T-helper 9 cell (primary cell): ENCODE measurements at places on chromosomes 6 and 20.

- no peak for DNase-seq
These were observed 2.5 kb upstream of the R3HDML start for GRCh38 chr20:44334306-44334705.

DNA sequence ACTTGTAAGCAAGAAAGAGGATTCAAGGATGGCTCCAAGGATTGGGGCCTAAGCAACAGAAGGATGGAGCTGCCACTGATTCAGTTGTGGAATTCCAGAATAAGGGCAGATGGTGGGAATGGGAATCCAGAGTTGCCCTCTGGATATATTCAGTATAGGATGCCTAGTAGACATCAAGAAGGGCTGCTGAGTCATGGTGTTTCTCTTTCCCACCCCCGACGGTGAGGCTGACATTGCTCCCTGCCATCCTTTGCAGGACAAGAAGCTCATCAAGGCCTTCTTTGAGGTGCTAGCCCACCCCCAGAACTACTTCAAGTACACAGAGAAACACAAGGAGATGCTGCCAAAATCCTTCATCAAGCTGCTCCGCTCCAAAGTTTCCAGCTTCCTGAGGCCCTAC is 11.2 kb upstream of the ZNF76 start:
- no peak for DNase-seq

- no peak for DNase-seq
These were observed 95.5 kb upstream of the VGLL2 start for GRCh38 chr6:117169781-117170281.

DNA sequence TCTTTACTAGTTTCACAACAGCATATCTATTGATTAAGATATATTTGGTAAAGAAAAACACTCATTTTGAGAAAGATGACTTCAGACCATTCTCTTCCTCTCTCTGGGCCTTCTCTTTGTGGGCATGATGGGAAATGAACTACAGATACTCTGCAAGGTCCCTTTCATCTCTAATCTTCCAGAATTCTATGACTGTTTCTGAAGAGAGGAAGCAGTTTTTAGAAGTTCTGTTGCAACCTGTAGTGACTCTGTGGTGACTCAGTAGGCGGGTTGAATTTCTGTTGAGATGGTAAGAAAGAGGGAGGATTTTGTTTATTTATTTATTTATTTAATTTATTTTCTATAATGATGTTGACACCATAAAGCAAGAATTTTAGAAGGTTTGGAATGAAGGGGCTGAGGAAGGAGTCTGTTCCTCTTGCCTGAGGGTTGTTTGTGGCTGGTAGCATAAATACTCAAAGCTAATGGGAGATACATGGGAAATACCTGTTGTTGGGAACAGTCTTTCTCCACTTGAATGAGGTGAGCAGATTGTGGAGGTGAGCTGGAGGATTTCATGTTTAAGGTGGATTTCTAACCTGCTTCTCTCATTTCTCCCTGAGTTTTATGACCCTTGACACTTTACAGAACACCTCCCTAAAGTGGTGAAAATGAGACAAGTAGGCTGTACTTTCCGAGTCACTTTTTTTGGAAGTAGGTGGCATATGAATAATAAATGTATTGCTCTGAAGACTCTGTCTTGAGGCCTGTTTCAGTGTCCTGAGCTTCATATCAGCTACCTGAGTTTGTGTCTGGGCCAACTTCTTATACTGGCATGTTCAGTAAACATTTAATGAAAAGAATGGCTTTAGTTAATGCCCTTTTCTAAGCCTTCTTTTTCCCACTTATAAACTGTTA is 15.0 kb downstream of the ACSS2 start:
- no peak for DNase-seq

- DNase-seq: no peak
These were observed 15.7 kb upstream of the UNC93A start for GRCh38 chr6:167275436-167275835.

DNA sequence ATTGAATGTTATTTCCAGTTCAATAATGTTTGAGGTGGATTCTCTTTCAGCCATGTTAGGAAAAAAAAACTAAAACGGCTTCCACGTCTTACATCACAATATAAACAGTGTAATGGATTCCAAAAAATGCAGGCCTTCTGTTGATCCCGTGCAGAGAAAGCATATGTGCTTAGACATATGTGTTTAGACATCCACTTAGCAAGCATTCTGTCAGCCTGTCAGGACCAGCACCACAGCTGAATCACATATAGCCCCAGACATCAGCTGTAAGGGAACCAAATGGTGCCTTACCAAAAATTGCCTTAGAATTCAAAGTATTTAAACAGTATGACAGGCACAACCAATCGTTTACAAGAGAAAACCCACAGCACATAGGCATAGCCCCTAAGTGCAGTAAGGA is 304.9 kb downstream of the EYA4 start:
- no peak for DNase-seq

- DNase-seq: no peak
These were observed 837 bp upstream of the OSER1 start for GRCh38 chr20:44211177-44212039.

DNA sequence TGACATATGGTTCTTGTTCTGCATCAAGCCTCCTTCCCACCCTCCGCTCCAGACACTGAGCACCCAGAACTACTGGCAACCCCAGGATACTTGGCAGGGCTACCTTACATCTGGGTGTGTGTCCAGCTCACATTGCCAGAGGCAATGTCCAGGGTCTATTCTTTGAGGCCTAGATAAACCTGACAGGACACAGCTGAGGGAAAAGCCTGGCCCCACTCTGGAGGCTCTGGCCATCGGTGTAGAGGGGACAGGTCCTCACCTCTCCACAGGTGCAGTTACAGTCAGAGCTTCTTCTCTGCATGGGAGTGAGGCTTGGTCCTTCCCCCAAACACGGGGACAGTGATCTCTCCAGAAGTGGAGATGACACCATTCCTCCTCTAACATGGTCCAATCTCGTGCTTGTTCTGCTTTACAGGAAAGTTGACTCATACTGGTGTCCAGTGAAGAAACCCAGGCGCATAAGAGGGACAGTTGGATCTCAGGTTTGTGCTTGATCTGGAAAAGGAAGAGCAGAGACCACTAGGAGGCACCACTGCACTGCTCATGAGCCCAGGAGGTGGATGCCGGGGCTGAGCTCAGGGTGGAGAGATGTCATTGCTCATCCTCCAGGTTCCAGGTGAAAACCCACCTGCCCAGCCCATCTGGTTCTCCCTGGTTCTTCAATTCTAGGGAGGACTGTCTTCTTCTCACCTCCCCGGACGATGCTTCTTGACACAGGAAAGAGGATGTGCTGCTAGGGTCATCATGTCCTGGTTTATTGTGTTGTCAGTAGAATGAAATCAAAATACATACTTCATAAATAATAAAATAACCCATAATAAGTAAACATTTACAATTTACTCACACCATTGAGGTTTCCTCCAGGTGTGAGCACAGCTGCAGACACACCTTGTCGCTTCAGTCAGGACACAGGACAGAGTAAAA is 14.7 kb downstream of the HLA-F start:
- DNase-seq: peak; percentile 61

GRCh38 chr20:52978851-52979250 is 6.7 kb downstream of the TSHZ2 start:
- DNase-seq: no peak

DNA sequence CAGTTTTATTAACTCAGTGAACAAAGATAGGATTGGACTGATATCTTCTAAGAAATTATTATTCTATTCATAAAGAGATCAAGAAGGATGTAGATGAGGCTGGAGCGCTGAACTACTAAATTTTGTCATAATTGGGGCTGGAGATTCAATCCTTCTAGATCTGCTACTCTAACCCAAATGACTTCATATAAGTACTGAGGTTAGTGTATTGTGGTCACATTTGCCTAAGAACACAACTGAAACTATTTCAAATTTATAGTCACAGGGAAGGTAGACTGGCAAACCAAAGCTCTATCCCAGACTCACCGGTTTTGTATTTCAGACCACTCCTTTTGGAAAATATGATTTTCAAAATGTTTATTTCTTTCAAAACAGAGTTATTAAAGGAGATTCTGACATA is 96.7 kb downstream of the BMP5 start:
- DNase-seq: no peak

DNA sequence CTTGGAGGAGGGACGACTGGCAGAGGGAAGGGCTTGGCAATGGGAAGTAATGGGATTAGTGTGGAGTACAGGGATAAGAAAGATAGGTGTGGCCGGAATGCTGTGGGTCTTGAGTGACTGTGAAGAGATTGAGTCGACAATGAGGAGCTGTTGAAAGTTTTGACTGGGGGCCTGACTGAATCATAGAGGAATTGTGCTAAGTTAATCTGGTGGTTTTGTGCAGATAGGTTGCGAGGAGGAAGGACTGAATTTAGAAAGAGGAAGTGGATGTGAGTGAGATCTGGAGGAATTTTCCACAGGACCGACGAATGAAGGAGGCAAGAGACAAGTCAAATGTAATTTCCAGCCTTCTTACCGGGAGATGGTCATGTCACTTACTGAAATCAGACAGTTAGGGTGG is 143.9 kb upstream of the RALGAPA2 start:
- no peak for DNase-seq

DNA sequence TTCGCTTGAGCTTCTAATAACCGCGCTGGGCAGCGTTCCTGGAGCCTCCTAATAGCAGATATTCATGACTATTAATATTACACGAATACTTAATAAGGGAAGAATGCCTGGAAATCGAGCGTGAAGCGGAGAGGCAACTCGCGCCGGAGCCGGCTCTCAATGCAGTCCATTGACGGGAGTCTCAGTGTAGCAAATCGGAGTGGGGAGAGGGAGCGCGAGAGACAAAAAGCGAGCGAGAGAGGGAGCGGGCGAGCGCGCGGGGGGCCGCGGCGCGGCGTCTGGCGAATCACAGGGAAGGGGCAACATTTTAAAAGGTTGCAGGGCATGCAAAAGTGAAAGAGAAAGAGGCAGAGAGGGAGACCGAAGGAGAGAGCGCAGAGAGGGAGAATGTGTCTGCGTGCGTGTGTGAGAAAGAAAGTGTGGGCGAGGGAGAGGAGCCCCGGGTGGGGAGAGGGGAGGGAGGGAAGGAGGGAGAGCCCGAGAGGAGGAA is 2.9 kb downstream of the TFAP2A start:
- no peak for DNase-seq

DNA sequence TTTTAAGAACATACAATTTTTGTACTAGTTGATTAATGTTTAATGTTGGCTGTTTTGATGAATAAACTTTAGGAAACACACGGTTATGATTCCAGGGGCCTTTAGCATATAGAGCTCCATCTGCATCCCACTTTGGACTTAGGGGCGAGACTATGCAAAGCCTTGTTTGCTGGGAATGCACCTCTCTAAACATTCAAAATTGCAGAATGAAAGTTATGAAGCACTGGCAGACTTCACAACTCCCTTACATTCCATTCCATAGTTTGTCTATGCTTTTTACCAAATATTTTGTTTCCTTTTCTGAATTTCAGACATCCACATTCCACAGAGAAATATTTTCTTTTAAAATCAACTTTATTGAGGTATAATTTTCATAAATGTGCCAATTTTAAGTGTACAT is 10.3 kb upstream of the TCP11 start:
- no peak for DNase-seq

GRCh38 chr20:41408156-41408794 is 41.7 kb upstream of the EMILIN3 start:
- no peak for DNase-seq

DNA sequence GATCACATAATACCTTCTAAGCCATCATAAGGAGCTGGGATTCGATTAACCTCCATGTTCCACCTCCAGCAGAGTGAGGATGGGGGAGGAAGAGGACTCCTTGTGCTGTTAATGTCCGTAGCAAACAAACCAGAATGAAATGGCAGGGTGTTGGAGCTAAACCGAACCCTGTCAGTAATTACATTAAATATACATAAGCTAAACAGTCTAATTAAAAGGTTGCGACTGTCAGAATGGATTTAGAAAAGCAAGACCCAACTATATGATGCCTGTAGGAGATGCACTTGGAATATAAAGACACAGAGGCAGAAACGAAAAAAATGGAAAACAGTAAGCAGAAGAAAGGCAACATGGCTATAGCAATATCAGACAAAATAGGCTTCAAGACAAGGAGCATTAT is 13.2 kb downstream of the PREX1 start:
- DNase-seq: no peak

GRCh38 chr6:134984821-134985220 is 34.9 kb upstream of the ALDH8A1 start:
- DNase-seq: no peak

DNA sequence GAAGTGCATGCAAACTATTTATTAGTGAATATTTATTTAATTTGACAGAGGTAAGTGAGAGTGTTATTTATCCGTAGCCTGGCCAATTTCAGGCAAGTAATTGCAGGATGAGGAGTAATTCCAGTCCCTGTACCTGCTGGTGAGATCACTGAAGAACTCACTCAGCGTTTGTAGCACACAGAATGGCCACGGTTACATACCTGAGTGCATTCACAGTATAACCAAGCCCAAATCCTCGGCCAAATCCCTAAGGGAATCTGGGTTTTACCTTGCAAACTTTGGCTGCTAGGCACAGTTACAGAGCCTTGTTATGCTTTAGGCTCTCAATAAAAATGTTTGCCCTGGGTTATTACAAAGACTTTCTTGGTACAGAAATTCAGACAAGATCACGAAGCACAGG is 93.3 kb downstream of the KCNQ5 start:
- no peak for DNase-seq

- DNase-seq: peak; percentile 31
These were observed 42.0 kb upstream of the PLCG1 start for GRCh38 chr20:41095110-41095969.

DNA sequence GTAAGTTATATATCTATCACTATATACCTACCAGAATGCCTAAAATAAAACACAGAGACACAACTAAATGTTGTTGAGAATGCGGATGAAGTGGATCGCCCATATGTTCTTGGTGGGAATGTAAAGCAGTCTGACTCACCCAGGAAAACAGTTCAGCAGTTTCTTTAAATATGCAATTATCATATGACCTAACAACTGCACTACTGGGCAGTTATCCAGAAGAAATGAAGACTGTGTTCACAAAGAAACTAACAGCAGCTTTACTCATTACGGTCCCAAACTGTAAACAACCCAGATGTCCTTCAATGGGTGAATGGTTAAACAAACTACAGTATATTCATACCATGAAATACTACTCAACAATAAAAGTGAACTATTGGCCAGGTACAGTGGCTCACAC is 14.3 kb upstream of the ZC3H12D start:
- DNase-seq: no peak

- DNase-seq: no peak
These were observed 227.6 kb downstream of the ANKRD60 start for GRCh38 chr20:58000861-58001260.

DNA sequence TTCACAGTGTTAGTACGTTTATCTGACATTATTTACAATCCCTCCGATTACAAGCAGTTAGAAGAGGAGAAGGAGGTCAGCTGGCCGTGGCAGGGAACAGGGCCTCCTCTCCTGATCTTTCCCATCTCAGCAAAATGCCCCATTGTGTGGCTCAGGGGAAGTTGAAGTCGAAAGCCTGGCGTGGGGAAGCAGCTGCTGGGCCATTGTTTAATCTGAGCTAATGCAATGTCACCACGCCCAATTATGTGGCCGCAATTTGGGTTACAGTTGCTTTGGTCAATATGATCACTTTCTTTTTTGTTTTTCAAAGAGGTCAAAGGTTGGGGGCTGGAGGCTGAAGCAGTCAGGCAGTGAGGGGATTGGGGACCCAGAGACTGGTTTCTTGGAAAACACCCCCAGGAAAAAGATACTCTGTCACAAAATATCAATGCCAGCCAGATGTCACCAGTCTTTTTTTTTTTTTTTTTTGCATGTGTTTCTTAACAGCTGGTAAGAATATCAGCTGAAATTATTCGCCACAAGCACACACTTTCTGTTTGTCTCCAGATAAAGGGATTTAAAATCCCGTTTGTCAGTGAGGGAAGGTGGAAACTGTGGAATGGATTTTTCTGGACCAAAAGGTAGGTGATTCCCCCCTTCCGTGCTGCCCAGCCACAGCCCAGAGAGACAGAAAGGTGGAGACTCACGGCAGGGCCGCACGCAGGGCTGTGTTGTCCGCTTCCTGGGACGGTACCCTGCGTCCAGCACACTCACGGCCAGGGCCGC is 24.6 kb downstream of the DLL1 start:
- no peak for DNase-seq
